ENCODE measurements at places on chromosomes 2 and 18. TPM values are rescaled to one million over a fixed set of nuclear protein-coding genes. Genes with fewer than 3 reads are reported as not detected.

IGFBP2 gene
- total RNA-seq = 38.7 TPM

C2orf49 gene
- total RNA-seq = 9.9 TPM

ZDBF2 gene
- 3.5 TPM for total RNA-seq

DHRS9 gene
- total RNA-seq = not detected

PROC gene
- total RNA-seq = not detected

ALPG gene
- total RNA-seq = not detected

CD8B2 gene
- not detected for total RNA-seq

FAM228B gene
- total RNA-seq = 1.9 TPM

UGT1A3 gene
- total RNA-seq = not detected

GPR45 gene
- total RNA-seq = not detected

PAIP2B gene
- total RNA-seq = 0.67 TPM

REEP1 gene
- 0.67 TPM for total RNA-seq

RESP18 gene
- total RNA-seq = not detected

MMADHC gene
- total RNA-seq = 94.0 TPM

SALL3 gene
- total RNA-seq = not detected

MATN3 gene
- total RNA-seq = 3.9 TPM

GPD2 gene
- 48.5 TPM for total RNA-seq

CAVIN2 gene
- 28.5 TPM for total RNA-seq

KIAA2012 gene
- not detected for total RNA-seq

MC2R gene
- total RNA-seq = not detected

DCC gene
- total RNA-seq = 0.17 TPM
